Lung microvascular endothelial cell (primary cell): ENCODE measurements at places on chromosomes 6 and 20. TPM values are rescaled to one million over a fixed set of nuclear protein-coding genes. Genes with fewer than 3 reads are reported as not detected.
A peak's percentile ranks its signal among the peaks of the same experiment; 100 is the strongest.

DNA sequence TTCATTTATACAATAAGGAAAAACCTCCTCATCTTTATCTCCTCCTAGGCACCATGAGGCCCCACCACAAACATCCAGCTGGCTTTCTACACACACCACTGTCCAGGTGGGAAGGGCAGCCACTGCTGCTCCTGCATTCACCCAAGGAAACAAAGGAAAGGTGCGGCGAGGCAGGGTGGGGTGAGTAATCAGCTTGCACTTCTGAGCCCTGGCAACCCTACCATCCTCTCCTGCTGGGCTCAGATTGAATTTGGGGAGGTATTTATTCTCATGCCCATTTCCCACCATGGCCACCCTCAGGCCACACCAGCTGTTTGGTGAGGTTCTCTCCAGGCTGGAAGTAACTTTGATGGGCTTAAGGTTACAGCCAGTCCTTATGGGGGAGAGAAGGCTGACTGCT lies 31.2 kb upstream of the SPDEF start:
- DNase-seq, result no peak

DNA sequence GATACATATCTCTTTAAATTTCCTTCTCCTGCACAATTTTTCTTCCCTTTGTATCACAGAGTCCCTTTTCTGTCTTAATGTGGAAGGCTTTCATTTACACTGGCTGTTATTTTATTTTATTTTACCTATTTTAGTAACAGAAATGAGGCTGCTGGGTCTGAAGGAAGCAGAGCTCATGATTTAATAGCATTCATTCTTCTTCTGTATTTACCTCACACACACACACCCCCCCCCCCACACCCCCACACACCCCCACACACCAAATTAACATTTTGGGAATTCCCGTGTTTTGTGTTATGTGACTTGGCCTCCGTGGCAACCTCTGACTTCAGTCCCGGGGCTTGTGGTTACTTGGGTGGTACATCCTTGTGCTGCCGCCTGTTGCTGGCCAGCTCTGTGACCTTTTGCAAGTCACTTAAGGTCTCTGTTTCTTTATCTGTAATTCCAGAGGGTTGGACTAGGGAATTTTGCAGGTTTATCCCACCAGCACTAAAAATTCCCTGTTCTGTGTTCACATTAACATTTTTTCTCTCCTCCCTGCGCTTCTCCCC lies 108.8 kb downstream of the TIAM2 start:
- DNase-seq, result no peak

DNA sequence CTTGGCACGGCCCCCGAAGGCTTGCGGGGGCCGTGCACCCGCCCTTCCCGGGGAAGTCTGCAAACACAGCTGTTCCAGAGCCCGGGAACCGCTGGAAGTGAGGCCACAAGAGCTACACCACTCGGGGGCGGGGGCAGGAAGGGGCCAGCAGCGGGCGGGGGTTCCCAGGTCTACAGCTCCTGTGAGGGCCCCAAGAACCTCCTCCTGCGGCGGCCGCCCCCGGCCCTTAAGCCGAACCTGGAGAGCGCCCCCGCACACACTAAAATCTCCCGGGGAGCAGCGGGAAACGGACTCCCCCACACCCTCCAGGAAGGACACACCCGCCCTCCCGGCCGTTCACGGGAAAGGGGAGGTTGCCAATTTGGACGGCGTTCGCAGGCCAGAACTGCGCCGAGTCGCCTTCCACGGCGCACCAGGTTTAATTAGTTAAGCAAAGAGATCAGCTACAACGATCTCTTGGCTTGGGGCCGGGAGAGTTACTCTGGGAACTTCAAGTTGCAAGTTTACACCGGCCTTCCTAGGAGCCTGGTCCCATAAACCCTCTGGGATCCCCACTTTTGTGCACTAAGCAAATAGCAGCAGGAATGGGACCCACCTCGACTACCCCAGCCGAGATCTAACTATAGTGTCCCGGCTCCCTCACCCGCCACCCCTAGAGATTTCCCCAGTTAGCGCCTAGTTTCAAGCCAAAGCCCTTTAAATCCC lies 1.7 kb downstream of the JAG1 start:
- DNase-seq, result peak; percentile 57

The C20orf173 gene
- not detected in 2 replicates for total RNA-seq

The GPR63 gene
- total RNA-seq, result under 0.01 TPM in 2 replicates
